ENCODE measurements at places on chromosomes 3 and 15.

- no peak for DNase-seq
These were observed 56.9 kb upstream of the CGNL1 start for GRCh38 chr15:57319226-57319918.

DNA sequence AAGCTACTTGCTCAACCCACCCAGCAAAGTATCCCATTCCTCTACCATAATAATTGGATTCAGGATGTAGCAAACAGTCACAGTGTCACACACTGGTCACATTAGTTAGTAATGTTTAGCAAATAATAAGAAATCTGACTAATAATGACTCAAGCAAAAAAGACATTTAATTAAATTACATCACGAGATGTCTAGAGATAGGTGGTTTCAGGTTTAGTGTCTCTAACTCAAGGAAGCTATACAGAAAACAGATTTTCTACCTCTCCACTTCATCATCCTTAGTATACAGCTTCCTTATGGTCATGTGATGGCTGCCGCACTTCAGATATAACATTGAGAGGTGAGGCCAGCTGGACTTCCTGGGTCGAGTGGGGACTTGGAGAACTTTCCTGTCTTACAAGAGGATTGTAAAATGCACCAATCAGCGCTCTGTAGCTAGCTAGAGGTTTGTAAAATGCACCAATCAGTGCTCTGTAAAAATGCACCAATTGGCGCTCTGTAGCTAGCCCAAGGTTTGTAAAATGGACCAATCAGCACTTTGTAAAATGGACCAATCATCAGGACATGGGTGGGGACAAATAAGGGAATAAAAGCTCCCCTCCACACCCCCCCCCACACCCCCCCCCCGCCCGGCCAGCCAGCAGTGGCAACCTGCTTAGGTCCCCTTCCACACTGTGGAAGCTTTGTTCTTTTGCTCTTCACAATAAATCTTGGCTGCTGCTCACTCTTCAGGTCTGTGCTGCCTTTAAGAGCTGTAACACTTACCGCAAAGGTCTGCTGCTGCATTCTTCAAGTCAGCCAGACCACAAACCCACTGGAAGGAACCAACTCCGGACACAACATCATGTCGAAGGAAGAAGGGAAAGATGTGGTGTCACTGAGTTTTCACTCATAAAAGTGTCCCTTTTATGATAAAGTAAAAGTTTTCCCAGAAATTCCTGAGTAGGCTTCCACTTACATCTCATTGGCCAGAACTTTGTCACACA lies 24.9 kb upstream of the ARPIN start:
- no peak for DNase-seq

- DNase-seq = no peak
These were observed 127.5 kb downstream of the MEGF11 start for GRCh38 chr15:66126031-66126441.

GRCh38 chr15:91482799-91483198 lies 370.7 kb upstream of the SLCO3A1 start:
- no peak for DNase-seq

- DNase-seq = no peak
These were observed 12.4 kb upstream of the MAN2C1 start for GRCh38 chr15:75380773-75381172.

DNA sequence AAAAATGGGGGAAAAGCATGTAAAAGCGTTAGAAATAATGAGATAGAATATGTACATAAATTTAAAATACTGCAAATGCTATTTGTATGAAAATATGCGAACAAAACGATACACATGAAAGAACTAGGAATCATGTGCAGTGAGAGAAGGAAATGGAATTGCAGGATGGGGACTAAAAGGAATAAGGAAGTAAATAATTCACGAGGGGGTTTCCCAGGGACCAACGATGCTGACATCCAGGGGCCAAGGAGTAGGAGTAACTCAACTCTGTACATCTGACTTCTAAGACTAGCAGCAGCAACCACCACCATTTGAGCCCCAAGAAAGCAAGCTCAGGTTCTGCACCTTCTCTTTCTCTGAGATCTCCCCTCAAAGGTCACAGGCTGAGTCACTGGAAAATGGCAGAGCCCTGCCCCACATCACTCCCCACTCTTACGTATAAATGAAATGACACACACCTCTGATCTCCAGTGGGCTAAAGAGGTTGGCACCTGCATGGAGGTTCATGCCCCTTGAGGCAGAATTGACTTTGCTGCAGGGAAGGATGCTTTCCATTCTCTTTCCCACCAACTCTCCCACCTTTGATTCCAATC lies 100.0 kb upstream of the DLG1 start:
- no peak for DNase-seq

DNA sequence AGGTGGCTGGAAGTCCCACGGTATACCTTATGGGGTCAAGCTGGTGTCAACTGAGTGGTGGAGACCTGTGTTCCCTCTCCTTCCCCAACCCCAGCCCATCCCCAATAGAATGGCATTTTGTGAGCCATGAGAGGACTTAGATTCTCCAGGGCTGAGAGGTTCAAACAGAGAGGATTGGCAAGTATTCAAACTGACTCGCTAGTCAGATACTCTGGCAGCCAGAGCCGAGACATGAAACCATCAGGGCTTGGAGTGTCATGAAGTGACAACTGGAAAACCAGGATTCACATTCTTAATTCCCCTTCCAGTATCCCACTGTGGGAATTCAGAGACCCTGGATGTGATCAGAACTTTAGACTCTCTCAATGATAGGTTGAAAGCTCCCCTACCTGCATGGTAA lies 159.4 kb upstream of the SNTN start:
- no peak for DNase-seq

GRCh38 chr3:127716384-127716783 lies 43.6 kb downstream of the ABTB1 start:
- DNase-seq = no peak

- DNase-seq = peak; percentile 20
These were observed 99.6 kb downstream of the TMCC1 start for GRCh38 chr3:129793942-129794310.

- DNase-seq = no peak
These were observed 29.3 kb upstream of the XYLB start for GRCh38 chr3:38317192-38317759.

GRCh38 chr3:15300323-15301078 lies 31.9 kb downstream of the SH3BP5 start:
- DNase-seq = peak; percentile 96

- DNase-seq = no peak
These were observed 46.7 kb downstream of the FNDC3B start for GRCh38 chr3:172086071-172086470.

All from kidney capillary endothelial cell (primary cell).